ENCODE measurements at places on chromosomes 3 and 15.
A peak's percentile ranks its signal among the peaks of the same experiment; 100 is the strongest.

DNA sequence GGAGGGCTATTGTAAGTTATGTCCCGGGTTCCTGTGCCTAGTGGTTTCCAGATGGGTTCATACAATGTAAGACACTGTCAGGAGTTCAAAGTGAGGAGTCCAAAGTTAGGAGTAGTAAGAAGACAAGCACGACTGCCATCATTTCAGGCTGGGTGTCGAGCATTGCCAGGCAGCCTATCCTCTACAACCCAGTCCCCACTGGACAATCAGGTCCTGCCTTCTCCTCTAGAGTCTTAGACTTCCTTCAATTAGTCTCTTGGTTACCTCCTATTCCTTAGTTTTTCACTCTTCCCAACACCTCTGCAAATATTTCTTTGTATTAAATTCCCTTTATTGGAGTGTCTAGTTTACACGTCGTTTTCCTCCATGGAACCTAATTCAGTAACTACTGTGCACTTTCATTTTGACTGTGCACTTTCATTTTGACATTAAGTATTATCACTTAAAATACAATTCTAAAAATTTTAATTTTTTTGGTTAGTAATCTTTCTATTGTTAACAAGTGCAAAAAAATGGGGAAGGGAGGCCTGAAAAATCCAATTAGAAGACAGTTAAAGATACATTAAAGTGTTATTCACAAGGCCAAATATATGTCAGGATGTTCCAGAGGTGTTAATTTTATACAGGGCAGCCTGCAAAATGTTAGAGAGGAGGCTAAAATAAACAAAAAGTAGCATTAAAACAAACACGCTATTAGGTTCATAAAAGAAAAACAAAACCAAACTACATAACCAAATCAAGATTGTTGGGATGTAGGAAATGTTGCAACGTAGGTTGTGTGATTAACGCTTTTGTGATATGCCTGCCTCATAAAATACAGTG, 155.3 kb downstream of the TBL1XR1 start:
- no peak for DNase-seq

DNA sequence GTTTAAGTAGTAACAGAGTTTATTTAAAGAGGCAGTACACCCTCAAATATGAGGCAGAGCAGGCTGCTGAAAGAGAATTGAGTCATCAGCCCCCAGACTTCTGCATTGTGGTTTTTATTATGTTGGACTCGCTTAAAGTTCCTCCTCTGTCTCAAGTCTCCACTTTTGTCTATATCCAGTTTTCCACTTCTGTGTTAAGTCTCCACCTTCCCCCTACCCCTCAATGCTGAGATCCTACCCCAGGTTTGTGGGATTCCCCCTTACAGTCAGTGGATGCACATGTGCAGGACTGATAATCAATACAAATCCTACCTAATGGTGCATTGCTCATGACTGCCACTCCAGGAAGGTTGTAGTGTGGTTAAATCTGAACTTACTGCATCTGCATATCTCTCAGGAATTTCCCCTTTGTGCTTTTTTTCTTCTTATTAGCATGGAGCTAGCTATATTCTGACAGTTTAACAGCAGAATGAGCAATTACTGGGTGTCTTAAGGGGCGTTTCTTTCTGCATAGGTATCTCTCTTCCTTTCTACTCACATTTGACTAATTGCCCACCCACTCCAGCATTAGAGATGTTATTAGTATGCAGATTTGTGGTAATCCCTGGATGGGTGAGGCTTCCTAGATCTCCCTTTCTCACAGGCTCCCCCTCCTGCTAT, 11.9 kb upstream of the CD200R1L start:
- DNase-seq = peak; percentile 26

DNA sequence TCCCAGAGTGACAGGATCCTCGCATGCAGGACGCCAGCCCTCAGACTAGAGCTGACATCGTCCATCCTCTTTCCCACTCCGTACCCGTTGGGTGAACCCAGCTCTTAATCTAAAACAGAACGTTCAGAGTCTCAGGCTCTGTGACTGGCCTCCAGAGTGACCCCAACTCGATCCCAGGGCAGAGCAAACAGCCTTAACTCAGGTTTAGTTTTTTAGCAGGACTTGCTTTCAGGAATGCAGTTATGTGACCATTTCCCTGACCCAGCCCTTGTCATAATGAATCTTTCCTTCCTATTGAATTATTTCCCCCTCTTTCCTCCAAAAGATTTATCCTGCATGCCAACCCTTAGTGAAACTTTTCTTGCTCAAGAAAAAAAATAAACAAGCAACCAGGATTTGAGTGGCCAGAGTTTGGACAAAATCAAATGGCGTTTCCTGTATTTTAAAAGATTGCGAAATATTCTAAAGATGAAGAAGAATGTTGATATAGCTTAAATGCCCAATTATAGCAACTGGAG, 47.8 kb upstream of the RARB start:
- peak; percentile 10 for DNase-seq

DNA sequence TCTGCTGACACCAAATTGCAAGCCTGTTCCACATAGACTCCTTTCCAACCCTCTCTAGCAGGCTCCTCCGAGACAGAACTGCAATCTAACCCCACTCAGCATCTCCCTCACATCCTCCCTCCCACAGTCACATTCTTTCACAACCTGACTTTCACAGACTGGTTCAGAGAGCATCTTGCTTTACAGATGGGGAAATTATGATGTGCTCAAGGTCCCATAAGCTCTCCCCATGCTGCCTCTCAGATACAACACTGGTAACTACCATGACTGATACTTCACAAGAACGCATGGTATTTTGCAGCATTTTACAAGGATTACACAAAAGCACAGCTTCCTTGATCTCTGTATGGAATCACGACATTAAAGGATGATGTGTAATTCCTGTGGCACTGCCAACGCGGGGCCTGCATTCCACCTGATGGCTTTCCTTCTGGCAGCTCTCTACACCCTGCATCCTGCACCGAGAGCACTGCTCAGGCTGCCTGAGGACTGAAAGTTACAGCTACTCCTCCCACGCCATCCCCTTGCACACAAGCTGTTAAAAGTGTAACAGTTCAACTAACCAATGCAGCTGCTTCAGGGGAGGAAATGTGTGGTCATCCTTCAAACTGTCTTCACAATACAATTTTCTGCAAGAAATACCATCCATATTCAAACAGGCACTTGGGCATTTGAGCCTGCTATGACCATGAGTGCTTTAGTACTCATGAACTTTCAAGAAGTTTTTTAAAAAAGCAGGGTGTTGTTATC, 27.6 kb downstream of the TBC1D2B start:
- DNase-seq = peak; percentile 89

DNA sequence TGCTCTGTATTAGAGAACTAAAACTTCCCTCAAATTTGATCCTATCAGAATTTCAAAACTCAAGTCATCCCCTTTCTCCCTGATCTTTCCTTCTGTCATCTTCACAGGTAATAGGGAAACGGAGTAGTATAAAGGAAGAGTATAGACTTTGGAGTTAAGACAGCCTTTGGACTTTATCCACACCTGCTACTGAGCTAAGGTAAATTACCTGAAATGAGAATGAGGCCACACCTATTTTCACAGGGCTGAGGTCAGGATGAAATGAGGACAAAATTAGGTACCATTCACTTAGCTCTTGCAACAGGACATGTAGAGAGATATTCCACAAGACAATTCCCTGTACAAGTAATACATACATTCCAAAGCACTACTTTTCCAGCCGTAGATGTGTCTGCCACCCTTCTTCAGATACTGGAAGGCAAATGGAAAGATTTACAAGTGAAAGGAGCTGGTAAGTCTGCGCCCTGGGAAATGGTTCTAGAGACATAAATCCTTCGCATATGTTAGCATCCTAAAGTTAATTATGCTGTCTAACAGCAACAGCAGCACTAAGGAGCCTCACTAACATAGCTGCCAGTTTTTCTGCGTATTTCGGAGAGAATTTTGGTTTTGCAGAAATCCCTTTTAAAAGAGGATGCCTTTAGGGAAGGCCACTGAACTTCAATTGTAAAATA, 461.8 kb downstream of the SHQ1 start:
- no peak for DNase-seq

DNA sequence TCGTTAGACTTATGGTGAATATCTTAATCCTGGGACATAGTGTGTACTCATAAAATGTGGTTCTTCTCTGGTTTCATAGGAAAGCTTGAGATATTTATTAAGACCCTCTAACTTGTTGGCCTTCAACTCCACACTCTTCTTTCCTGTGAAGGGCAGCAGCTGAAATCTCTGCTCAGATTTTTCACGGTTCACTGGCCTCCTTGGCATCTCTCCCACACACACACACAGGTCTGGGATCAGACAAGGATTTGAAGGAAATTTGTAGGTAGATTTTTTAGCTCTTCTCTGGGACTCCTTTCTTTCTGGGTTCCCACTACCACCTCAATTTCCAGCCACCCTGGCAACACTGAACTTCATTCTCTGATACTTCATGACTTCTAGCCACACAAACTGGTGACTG, 70.2 kb downstream of the MYRIP start:
- DNase-seq = no peak
